ENCODE measurements at places on chromosomes 1 and 21.

GRCh38 chr1:111882986-111883560 is 106.4 kb downstream of the KCND3 start:
- no peak for DNase-seq

- no peak for DNase-seq
Observed at GRCh38 chr1:45071567-45071966, 59.5 kb downstream of the UROD start.

- DNase-seq = no peak
Observed at GRCh38 chr1:228723287-228723686, 12.0 kb upstream of the RHOU start.

- DNase-seq = no peak
Observed at GRCh38 chr1:227342075-227342829, 24.0 kb upstream of the CDC42BPA start.

- DNase-seq = no peak
Observed at GRCh38 chr1:184482136-184482535, 95.3 kb downstream of the C1orf21 start.

GRCh38 chr1:198664068-198664788 is 25.4 kb downstream of the PTPRC start:
- no peak for DNase-seq

Measured in activated CD8-positive, alpha-beta memory T cell treated with anti-CD3 and anti-CD28 coated beads for 1 hour (primary cell).